Natural killer cell (primary cell): ENCODE measurements at places on chromosomes 7 and 10. TPM values are rescaled to one million over a fixed set of nuclear protein-coding genes. Genes with fewer than 3 reads are reported as not detected.

FGFBP3 gene
- total RNA-seq, result 2.9 TPM

GIMAP2 gene
- 47.5 TPM for total RNA-seq

CYP26C1 gene
- total RNA-seq, result not detected

OR13A1 gene
- not detected for total RNA-seq

VIPR2 gene
- 4.7 TPM for total RNA-seq

EVX1 gene
- total RNA-seq, result not detected

ITIH5 gene
- total RNA-seq, result not detected

TLX1 gene
- total RNA-seq, result not detected

ELN gene
- not detected for total RNA-seq

MET gene
- 0.16 TPM for total RNA-seq

INTS15 gene
- 60.7 TPM for total RNA-seq

SPDYE9 gene
- total RNA-seq, result not detected

CHAT gene
- total RNA-seq, result not detected

NEUROD6 gene
- total RNA-seq, result not detected

HKDC1 gene
- not detected for total RNA-seq

TBC1D12 gene
- 1.8 TPM for total RNA-seq

VSIR gene
- 134 TPM for total RNA-seq

BEND7 gene
- total RNA-seq, result 0.38 TPM

FEZF1 gene
- not detected for total RNA-seq

CALHM1 gene
- 0.23 TPM for total RNA-seq

C10orf62 gene
- not detected for total RNA-seq

TRIL gene
- total RNA-seq, result not detected

CUL2 gene
- total RNA-seq, result 41.6 TPM

GIMAP8 gene
- total RNA-seq, result 8.4 TPM

NRG3 gene
- not detected for total RNA-seq

TMEM196 gene
- not detected for total RNA-seq

SPDYE2B gene
- total RNA-seq, result not detected

GRK5 gene
- total RNA-seq, result 47.9 TPM

MMRN2 gene
- not detected for total RNA-seq
